Neural progenitor cell (in vitro differentiated cells): ENCODE measurements at places on chromosomes 16 and 17. TPM values are rescaled to one million over a fixed set of nuclear protein-coding genes. Genes with fewer than 3 reads are reported as not detected.

Gene SEZ6L2
- total RNA-seq: 11.7 and 31.5 TPM in 2 replicates

- no peak for DNase-seq
- peaks cover 10% of the 10 kb centered on the region for H3K36me3 ChIP-seq
- H3K27me3 ChIP-seq: no peaks in the 10 kb centered on the region
- peak overlapping the region; percentile 73 for H3K4me3 ChIP-seq
- H3K27ac ChIP-seq: no peak overlapping the region
Measured at GRCh38 chr16:46687486-46687885, 1.5 kb downstream of the VPS35 start.

DNA sequence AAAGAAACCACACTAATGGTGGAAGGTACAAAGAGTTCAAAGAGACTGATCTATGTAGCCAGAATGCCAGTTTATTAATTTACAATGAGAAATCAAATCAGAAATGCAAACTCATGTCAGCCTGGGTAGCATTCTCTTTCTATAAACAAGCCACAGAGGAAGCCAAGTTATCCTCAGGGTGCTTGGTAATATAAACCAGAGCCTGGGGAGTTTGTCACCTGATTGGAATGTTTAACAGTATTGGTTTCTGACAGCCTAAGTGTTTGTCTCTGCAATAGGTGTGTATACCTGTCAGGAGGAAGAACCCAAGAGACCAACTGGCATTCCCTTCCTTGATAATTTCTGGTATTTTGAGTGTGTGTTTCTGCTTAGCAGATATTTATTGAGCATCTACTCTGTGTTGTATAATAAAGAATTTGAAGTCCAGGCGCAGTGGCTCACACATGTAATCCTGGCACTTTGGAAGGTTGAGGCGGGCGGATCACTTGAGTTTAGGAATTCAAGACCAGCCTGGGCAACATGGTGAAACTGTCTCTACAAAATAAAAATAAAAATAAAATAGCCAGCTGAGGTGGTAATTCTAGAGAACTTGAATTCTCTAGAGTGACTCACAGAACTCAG is 3.1 kb upstream of the C17orf58 start:
- H3K36me3 ChIP-seq: no peaks in the 10 kb centered on the region
- peaks cover 12% of the 10 kb centered on the region for H3K4me1 ChIP-seq

- DNase-seq: peak; percentile 55
- no peak overlapping the region for H3K4me3 ChIP-seq
- H3K36me3 ChIP-seq: no peaks in the 10 kb centered on the region
- H3K27me3 ChIP-seq: peaks cover 11% of the 10 kb centered on the region
- H3K4me1 ChIP-seq: no peaks in the 10 kb centered on the region
Measured at GRCh38 chr17:76124582-76125390, 16.3 kb downstream of the FOXJ1 start.

GRCh38 chr16:61002479-61003204 is 1033.6 kb downstream of the CDH8 start:
- H3K27ac ChIP-seq: no peak overlapping the region
- H3K4me1 ChIP-seq: no peaks in the 10 kb centered on the region
- DNase-seq: no peak
- no peaks in the 10 kb centered on the region for H3K27me3 ChIP-seq
- H3K36me3 ChIP-seq: no peaks in the 10 kb centered on the region
